ENCODE measurements at places on chromosomes 5 and 9.

- DNase-seq: no peak
Observed at GRCh38 chr9:112505607-112506006, 19.0 kb downstream of the KIAA1958 start.

GRCh38 chr9:92327283-92327850, 1.6 kb downstream of the CENPP start:
- DNase-seq: no peak

DNA sequence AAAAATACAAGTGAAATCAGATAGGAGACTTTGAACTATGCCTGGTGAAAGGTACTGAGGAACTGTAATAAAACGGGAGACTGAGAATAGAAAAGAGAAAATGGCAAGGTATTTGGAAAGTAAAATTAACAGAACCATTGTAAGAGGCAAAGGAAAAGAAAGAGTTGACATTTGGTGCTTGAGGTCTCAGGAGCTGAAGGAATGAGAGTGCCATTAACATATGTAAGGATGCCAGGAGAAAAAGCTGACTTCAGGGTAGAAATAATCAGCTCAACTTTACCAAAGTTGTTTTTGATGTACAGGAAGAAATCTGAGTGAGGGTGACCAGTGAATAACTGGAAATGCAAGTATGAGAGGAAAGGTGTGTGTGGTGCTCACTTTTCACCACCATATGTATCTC, 69.4 kb downstream of the TMEM167A start:
- no peak for DNase-seq

GRCh38 chr9:34710023-34710422, at the start of gene CCL21:
Gene CCL21 (minus strand): TSS chr9:34710136. CDS start chr9:34710066, 70 bp downstream.
- no peak for DNase-seq

DNA sequence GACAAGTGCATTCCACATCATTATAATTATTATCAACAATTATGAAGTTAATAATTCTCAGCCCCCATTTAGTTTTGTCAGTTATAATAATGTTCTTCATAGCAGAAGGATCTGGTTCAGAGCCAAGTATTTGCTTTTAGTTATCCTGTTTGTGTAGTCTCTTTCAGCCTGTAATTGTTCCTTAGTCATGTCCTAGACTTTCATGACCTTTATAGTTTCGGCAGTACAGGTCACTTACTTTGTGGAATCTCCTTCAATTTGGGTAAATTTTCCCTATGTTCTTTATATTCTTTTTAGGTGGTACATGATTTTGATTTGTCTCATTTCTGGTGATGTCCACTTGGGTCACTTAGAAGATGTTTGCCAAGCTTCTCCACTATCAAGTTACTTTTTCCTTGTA, 34.3 kb downstream of the UBE2R2 start:
- DNase-seq: no peak

GRCh38 chr9:128192601-128193371, 1.4 kb upstream of the CIZ1 start:
- DNase-seq: peak; percentile 91

DNA sequence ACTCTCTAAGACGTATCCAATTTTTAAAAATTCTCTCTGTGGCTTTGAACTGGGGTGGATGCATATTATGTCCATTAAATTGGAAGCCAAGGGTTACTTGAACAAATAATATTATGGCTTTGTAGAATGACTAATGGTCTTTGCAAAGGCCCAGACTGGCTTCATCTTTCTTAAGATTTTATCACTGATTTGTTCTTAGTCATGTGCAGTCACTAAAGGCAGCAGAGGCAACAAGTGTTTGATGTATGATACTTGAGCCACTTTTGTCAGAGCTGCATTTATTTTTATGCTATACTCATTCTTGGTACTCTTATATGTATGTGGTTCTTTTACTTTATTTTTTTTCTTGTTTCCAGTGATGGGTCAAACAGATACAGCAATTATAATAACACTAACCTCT, 152.2 kb downstream of the NR2F1-AS1 start:
- DNase-seq: no peak

DNA sequence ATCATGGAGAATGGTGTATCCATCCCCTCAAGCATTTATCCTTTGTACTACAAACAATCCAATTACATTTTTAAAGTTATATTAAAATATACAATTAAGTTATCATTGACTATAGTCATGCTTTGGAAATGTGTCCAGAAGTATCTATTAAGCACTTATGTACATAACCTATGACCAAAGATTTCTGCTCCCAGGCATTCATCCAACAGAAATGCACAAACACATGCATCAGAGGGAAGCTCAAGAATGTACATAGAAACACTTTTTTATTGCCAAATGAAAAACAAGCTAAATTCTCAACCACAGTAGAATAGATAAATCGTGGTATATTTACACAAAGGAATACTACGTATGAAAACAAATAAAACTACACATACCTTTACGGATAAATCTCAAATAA, 700.5 kb upstream of the ZNF608 start:
- no peak for DNase-seq

GRCh38 chr5:97192580-97193354, 9.7 kb upstream of the RIOK2 start:
- DNase-seq: no peak
